Stimulated activated CD8-positive, alpha-beta memory T cell treated with anti-CD3 and anti-CD28 coated beads, Interleukin-15, amount 100 ng/mL, for 24 hours (primary cell): ENCODE measurements at places on chromosomes 2 and 18.

GRCh38 chr2:120110507-120110906 lies 97.6 kb downstream of the EPB41L5 start:
- DNase-seq: no peak

GRCh38 chr2:13584020-13584419 lies 867.3 kb downstream of the TRIB2 start:
- DNase-seq: no peak

GRCh38 chr2:45918463-45919159 lies 267.1 kb downstream of the PRKCE start:
- no peak for DNase-seq

DNA sequence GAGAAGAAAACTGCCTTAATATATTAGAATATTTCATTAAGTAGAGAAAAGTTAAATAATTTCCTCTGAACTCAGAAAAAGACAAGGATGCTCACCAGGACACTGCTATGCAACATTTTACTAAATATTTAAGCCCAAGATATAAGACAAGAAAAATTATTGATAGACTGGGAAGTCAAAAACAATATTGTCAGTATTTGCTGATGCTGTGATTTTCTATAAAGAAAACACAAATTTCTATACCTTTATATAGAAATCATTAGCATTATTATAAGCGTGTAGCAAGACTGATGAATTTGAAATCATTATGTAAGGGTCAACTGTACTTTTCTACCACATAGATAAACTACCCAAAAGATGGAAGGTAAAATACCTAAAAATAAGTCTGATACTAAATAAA lies 451.0 kb downstream of the RNF144A start:
- DNase-seq: no peak

GRCh38 chr2:38260469-38260868 lies 116.6 kb downstream of the ATL2 start:
- DNase-seq: no peak

DNA sequence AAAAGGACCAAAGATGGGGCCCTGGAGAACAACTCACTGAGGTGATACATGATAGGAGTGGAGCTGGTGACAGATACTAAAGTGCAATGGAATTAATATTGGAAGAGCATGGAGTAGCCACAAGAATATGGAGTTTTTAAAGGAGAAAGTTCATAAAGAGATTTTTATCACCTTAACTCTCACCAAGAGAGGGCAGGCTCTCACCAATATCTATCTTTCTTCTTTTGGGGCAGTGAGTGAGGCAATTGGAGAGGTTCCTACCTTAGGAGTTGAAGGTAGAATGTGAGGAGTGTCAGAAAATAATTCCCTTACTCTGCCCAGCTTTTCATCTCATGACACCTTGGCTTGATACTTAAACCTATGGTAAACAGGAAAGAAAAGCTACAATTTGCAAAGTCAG lies 233.7 kb upstream of the CWC22 start:
- no peak for DNase-seq

GRCh38 chr2:101717071-101717845 lies 19.8 kb downstream of the MAP4K4 start:
- DNase-seq: no peak

GRCh38 chr2:37387148-37387835 lies 42.9 kb downstream of the QPCT start:
- no peak for DNase-seq

- DNase-seq: no peak
Observed at GRCh38 chr2:56170504-56170903, 13.3 kb upstream of the CCDC85A start.

GRCh38 chr2:105296017-105296611 lies 33.4 kb downstream of the TGFBRAP1 start:
- no peak for DNase-seq

- DNase-seq: no peak
Observed at GRCh38 chr2:24423095-24423494, 62.8 kb upstream of the ITSN2 start.

DNA sequence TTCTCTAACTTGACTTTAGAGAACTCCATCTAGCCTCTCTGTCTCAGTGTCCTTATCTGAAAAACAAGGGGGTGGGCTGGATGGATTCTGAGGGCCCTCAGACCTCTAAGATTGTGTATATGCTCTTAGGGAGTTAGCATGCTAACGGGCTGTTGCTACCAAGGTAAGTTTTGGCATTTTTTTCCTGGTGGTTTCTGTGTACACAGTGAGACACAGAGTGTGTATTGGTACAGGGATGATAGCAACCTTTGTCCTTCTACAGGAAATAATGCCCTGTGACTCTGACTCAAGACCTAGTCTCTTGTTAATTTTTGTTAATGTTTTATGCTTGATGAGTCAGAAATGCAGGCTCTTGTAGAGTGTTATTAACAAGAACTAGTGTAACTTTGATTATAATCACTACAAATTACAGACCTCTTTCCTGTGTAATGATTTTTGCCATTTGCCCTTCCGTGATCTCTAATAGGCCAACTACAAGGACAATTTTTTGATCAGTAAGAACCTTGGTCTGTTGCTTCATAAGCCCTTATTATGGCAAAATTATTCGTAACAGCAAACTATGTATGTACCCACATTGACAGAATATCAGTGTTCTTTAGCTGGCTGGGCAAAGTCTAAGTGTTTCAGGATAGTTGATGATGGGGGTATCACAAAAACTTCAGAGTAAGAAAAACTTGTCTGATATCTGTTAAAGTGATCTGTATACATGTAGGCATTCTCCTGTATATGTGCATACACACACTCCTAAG lies 89.7 kb downstream of the SPTBN1 start:
- DNase-seq: no peak

DNA sequence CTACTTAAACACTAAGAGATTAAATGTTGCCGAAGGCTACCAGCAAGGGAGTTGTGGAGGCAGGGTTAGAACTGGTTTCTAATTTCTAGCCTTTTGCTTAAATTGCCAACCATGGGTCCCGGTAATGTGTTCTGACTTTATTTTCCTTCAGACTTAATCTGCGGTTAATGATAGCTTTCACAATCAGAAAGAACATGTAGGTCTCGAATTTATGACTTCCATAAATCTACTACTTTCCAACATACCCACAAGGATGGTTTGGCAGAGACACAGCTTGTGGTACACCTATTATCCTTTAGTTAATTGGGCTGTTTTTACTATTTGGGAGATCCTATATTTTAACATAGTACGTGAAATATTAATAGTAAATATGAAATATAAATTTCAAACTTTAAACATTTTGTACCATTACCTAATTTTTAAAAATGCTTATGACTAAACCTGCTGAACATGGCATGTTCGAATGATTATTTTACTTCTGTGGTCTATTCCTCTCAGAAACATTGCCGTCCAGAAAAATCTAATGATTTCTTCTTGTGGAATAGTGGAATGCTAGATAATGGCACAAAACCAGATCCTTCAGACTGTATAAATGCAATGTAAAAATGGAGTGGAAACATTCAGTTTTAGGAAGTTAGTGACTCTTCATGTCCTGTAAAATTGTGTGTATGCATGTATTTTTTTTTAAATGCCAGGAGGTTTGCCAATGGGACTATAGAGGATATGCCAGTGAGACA lies 41.3 kb downstream of the PARD3B start:
- no peak for DNase-seq

GRCh38 chr2:127612111-127612822 lies 33.7 kb upstream of the GPR17 start:
- DNase-seq: no peak

GRCh38 chr2:231415029-231415428 lies 19.5 kb downstream of the B3GNT7 start:
- DNase-seq: no peak

DNA sequence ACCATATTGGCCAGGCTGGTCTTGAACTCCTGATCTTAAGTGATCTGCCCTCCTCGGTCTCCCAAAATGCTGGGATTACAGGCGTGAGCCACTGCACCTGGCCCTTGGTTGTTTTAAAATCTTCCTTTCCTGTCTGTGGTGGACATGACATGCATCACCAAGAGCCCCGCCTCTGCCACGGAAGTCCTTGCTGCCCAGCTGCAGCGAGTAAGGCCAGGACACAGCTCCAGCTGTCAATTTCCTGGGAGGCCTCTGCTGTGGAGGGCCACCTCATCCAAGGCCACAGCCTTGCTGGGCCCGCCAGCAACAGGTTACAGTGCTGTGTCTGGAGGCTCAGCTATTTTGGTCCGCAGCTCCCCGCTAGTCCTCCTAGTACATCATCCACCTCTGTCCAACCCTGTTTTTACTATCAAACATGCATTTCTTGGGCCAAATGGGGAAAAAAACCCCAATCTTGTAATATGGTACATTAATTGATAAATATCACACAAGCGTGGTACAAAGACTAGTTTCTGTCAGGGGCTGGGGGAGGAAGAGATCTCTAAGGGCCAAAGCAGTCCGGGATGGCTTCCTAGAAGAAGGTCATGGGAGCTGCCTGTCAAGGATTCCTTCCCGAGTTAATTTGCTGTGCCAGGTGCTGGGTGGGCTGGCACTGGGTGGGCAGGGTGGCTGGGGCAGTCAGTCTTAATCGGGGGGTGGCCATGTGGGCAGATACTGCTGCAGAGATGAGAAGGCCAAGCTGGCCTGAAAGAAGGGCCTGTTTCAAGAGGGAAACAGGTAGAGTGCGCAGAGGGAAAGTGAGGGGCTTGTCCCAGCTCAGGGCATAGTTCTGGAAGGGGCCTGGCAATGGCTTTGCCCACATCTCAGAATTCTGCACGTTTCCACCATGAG lies 100.5 kb downstream of the INHBB start:
- no peak for DNase-seq

DNA sequence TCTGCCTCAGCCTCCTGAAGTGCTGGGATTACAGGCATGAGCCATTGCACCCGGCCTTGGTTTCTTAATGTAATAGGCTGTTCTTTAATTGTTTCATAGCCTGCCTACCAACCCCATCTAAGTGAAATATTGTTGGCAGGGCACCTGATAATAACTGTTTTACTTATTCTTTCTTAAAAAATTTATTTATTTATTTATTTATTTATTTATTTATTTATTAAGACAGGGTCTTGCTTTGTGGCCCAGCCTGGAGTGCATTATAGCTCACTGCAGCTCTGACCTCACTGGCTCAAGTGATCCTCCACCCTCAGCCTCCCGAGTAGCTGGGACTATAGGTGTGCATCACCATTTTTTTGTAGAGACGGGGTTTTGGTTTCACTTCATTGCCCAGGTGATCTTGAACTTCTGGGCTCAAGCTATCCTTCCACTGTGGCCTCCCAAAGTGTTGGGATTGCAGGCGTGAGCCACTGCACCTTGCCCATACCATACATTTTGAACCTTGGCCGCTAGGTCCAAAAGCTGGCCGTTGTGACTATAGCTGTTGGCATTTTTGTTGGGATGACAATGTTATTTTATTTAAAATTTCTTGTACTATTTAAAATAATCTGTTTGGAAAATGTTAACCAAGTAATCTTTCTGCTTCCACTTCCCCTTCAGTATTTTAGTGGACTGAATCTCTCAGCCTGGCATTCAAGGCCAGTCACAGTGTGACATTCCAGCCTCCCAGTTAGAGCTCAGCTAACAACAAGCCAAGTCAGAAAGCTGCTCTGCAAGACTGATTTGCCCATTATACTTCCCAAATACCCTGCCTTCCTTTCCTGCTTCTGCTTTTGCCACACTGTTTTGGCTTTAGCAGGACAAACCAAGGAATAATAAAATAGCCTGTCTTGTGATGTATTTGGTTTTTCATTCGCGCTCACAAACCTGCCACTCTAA lies 52.4 kb downstream of the BABAM2 start:
- no peak for DNase-seq

GRCh38 chr18:59952283-59953007 lies 52.6 kb downstream of the PMAIP1 start:
- no peak for DNase-seq

DNA sequence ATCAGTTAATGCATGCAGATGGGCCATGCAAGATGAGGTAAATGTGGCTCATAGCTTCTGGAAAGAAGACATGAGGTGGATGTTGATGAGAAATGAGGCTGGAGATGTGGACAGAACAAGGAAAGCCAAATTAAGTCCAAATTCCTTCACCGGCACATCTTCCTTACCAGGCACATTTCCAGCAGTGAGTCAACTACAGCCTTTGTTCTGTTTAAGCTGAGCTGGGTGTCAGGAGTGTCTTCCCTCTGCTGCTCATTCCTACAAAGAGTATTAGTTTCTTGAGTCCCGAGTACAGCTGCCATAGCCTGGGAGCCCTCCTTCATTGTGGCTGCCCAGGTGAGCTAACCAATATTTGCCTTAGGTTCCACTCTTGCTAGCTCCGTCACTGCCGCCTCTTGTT lies 945.0 kb downstream of the SLC4A3 start:
- DNase-seq: no peak

- DNase-seq: no peak
Observed at GRCh38 chr2:197071213-197071612, 144.7 kb upstream of the PGAP1 start.

GRCh38 chr2:151071382-151071781 lies 190.3 kb downstream of the RBM43 start:
- DNase-seq: no peak

DNA sequence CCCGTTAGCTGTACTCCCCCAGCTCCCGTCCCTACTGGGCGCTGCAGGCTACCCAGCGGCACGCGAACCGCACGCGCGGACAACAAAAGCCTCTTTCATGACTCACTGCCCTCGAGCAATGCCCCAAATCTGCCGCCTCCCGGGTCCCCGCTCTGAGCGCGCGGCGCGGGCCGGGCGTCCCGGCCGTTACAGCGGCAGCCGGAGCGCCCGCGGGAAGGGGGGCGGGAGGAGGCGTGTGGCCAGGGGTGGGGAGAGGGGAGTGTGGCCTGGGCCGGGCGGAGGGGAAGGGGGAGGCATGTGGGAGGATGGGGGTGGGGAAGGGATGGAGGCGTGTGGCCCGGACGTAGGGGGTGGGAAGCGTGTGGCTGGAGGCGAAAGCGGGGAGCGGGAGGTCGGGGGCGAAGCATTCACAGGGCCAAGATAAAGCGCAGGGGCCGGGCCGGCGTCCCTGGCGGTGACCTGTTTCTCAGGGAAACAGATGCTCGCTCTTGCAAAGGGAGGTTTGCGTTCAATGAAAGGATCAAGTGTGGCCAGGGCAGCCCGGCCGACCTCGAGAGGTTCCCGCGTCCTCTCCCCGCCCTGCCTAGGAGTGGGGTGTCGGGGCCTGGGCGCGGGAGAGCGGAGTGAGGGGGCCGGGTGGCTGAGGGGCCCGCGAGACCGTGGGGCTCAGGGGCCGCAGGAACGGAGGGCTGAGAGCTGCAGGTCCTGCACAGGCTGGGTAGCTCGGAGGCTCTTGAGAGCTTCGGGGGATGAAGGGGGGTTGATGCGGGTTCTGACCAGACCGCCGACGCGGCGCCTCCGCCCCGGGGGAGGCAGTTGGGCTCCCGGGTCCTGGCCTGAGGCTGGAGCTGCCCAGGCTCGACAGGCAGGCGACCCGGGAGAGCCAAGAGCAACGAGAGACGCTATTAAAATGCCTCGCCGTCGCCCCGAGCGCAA lies 3.5 kb upstream of the NEUROD1 start:
- no peak for DNase-seq

DNA sequence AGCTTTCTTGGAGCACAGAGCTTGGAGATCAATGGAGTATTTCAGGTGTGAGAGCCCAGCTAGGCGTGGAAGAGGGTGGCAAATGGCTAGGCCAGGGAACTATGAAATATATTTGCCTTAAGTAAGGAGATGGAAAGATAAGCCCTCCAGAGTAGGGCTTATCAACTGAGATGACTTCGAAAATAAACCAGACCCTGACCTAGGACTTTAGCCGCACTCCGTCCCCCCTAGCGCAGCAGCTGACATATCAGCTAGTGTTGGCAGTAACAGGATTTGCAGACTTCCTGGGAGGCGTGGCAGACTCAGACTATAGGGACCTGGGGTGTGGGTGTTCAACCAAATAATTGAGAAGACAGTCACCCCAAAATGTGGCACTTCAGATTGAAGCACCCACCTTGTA lies 127.7 kb upstream of the EPAS1 start:
- DNase-seq: no peak

GRCh38 chr2:88269836-88270235 lies 99.7 kb downstream of the THNSL2 start:
- no peak for DNase-seq
